CD14-positive monocyte (primary cell): ENCODE measurements at places on chromosomes 1 and 21. TPM values are rescaled to one million over a fixed set of nuclear protein-coding genes. Genes with fewer than 3 reads are reported as not detected.
A peak's percentile ranks its signal among the peaks of the same experiment; 100 is the strongest.

Gene PADI4
- polyA plus RNA-seq, result 160 TPM

DNA sequence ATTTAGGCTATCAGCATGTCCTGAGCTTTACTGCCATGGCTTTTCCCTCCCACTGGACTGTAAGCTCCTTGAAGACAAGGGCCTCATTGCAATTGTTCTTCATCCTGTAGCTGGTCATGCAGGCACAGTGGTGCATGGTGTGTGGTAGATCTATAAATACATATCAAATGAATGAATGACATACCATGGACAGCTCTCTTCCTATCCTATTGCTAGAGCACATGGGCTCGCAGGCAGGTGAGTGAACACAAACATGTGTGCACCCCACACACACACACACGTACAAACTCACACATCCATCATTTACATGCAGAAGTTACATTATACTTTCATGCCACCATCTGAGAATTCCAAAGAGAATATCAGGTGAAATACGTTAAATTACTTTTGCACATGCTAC is 172.9 kb upstream of the RUNX1 start:
- DNase-seq, result no peak

- no peak for DNase-seq
These were observed 34.9 kb downstream of the CENPF start for GRCh38 chr1:214637722-214638458.

GRCh38 chr21:40243685-40244084 is 376.4 kb downstream of the PCP4 start:
- no peak for DNase-seq

Gene APOBEC4
- not detected for polyA plus RNA-seq

Gene PTPN7
- 15.8 and 18.8 TPM in 2 replicates for polyA plus RNA-seq

DNA sequence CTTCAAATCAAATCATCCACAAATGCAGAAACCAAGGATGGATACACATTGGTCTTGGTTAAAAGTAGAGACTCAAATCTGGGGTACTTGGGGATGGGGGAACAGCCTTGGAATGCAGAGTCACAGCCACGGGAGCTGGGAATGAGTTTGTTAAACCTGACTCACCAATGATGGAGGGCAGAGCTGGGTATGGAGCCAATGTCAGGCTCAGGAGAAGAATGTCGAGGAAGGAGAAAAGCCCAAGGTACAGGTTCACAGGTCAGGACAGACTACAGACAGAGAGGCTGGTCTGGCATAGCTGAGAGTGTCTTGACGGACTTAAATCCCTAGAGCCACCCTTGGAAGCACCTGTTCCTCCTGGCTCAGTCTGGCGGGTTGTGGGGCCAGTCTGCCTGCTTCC is 237.6 kb downstream of the NTNG1 start:
- DNase-seq, result no peak

DNA sequence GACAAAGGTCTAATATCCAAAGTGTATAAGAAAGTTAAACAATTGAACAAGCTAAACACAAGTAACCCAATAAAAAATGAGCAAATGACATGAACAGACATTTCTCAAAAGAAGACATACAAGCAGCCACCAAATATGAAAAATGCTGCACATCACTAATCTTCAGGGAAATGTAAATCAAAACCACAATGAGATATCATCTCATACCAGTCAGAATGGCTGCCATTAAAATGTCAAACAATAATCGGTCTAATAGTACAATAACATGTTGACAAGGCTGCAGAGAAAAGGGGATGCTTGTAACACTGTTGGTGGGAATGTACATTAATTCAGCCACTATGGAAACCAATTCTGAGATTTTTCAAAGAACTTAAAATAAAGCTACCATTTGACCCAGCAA is 264.1 kb downstream of the AKT3 start:
- DNase-seq, result no peak

Gene DPYD
- 48.8 and 87.6 TPM in 2 replicates for polyA plus RNA-seq

DNA sequence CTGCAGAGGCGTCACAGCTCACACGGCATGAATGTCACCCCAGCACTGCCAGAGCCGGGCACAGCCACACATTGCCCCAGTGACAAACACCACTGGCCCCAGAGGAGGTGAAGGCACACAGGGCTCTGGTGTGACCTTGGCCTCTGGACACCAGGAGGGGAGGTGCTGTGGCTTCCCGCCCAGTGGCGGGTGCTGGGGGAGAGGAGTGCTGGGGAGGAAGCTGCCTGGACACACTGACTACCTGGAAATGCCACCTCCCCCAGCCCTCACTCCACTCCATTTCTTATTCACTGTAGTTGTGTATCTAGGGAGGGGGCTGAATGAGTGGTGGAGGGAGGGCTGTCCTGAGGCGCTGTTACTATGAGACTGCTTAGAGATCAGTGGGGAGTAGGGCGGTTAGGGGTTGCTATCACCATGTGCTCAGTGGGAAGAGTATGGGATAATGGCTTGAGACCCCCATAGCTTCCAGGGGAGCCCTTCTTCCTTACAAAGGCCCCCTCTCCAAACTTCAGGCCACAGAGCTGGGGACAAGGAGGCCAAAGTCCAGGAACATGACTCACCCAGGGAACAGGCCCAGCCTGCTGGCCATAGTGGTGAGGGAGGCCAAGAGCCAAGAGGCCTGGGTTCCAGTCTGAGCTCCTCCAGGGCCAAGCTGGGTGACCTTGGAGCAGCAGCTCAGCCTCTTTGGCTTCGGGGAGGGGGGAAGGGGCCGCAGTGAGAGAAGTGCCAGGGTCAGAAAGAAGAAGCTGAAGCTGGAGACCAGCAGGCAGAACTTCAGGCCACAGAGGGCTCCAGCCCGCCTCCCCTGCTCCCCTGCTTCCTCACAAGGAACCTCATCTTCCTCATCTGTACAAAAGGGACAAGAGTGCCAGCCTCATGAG is 40.1 kb downstream of the AHDC1 start:
- peak; percentile 50 for DNase-seq

DNA sequence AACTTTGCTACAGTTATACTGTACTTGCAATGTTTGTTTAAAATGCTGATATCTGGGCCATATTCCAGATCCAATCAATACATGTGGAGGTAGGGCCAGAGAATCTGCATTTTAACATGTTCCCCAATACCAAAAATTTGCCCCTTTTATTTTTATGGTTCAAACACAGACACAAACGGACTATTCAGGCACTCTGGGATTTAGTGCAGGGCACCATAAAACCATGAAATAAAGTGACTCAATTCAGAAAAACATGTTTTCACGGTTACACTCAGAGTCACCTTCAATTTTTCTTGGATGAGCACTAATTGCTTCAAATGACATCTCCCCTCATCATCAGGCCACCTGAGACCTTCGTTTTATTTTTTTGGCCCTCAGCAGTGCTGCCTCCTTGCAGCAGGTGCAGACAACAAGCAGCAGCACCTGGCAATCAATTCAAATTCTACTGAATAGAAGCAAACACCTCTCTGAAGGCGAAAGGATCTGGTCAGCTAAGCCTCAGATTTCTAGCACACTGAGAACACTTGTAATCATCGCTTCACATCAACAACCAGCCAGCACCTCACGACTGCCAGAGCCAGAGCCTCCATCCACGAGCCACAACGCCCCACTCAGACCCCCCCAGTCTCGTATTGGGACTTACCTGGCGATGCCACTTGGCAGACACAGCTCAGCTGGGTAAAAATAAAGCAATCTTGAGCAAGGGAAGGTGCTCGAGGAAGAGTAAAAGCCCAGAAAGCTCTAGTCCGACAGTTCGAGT is 1.1 kb downstream of the ERO1B start:
- no peak for DNase-seq

DNA sequence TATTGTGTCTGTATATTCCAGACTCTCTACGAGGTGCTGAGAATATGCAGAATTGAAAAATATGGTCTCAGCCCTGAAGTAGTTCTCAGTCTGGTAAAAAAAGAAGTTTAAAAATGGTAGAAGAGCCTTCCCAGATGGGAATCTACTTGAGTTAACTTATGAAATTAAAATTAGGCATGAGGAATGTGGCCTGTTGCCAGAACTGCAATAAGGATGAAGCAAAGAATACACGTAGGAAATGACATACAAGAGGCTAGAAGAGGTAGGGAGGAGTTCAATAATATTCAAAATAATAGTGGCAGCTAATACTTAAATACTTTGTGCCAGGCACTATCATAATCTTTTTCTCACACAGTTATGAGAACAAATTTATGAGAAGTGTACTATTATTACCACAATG is 6.3 kb downstream of the ASPM start:
- no peak for DNase-seq

DNA sequence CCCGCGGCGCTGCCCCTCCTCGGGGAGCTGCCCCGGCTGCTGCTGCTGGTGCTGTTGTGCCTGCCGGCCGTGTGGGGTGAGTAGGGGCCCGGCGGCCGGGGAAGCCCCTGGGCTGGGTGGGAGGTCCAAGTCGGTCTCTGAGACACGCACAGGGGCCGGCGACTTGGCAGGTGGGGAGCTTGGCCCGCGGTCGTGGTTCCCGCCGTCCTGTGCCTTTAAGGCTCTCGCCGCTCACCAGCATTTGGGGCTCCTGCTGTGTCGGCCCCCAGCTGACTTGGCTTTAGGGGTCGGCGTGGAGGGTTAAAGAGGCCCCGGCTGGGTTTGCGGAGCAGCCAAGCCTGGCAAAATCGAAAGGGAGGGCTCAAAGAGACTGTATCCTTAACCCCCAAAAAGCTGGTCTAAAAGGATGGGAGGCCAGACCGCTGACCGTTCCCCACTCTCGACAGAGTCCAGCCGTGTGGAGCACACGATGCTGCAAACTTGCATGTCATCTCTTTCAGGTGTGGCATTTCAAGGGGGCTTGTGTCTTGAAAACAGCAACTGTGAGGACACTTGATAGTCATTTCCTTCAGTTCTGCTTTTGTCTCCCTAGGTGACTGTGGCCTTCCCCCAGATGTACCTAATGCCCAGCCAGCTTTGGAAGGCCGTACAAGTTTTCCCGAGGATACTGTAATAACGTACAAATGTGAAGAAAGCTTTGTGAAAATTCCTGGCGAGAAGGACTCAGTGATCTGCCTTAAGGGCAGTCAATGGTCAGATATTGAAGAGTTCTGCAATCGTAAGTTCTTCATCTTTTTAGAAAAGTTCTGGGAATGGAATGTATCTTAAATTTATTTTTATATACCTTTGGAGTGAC is 540 bp downstream of the CD55 start:
- DNase-seq, result peak; percentile 62

- DNase-seq, result peak; percentile 69
These were observed 9.0 kb downstream of the IGSF9 start for GRCh38 chr1:159936273-159936904.

- DNase-seq, result no peak
These were observed 905 bp downstream of the LIX1L start for GRCh38 chr1:145956781-145957442.

DNA sequence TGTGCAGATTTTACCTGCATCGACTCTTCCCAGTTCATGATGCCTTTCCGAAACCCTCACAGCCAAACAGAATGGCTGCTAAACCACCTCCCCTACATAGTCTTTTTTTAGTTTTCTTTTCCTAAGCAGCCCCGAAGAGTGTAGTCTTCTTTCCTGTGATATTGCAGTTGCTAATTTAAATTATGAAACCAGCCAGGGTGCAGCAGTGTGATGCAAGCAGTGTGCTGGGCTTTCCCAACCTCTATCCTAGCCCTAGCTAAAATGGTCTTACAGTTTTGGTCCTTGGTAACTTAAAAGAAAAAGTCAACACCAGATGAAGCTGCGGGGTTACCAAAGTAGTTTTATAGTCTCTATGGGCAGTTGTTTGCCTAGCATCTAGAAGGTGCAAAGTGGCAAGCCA is 82.0 kb upstream of the GCLM start:
- DNase-seq, result peak; percentile 44

DNA sequence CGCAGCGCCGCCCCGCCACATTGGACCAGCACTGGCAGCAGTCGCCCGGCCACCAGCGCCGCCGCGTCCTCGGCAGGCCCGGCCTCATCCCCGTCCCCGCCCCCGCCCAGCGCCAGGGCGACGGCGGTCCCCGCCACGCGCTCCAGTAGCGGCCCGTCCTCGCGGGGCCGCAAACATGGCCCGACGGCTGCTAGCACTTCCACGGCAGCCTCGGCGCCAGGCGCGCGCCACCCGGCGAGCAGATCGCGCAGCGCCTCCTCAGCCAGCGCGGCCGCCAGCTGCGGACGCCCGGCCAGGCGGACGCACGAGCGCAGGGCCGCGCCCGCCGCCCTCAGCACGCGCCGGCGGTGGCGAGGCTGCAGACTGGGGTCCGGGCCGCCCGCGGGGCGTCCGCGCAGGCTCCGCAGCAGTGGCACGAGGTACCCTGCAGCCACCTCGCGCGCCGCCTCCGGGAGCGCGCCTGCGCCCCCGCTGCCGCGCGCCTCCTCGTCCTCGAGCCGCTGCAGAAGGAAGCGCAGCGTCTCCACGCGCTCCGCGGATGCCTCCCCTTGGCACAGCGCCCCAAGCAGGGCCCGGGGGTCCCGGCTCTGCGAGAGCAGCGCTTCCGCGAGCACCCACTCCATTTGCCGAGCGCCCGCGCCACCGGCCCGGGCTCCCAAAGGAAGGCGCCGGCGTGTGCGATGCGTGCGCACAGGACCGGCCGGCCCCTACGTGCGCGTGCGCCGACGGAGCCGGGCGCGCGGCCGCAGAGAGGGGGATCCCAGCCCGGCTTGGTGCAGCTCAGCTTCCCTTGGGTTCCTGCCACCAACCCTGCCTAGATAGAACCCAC is at the start of gene TARBP1:
Gene TARBP1 (minus strand): TSS at position 699 of the 829 bp plus-strand sequence. CDS start 76 bp downstream, at position 623.
- DNase-seq, result peak; percentile 69

GRCh38 chr1:207313131-207313530 is 8.3 kb upstream of the CD55 start:
- no peak for DNase-seq

Gene HEYL
- polyA plus RNA-seq, result 0.13 and 0.15 TPM in 2 replicates

DNA sequence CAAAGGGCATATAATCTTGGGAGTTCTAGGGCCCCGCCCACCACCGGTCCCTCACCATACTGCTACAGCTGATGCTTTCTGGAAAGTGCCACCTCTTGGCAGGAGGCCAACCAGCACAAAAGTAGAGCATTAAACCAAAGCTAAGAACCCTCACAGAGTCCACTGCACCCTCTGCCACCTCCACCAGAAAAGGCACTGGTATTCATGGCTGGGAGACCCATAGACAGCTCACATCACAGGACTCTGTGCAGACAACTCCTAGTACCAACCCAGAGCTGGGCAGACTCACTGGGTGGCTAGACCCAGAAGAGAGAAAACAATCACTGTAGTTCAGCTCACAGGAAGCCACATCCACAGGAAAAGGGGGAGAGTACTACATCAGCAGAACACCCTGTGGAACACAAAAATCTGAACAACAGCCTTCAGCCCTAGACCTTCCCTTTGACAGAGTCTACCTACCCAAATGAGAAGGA is 10.8 kb downstream of the THEM4 start:
- DNase-seq, result no peak

GRCh38 chr1:161200992-161201835 is 953 bp upstream of the NDUFS2 start:
- DNase-seq, result peak; percentile 69

- no peak for DNase-seq
These were observed 4.1 kb upstream of the TOE1 start for GRCh38 chr1:45335855-45336324.

- peak; percentile 64 for DNase-seq
These were observed 158.9 kb upstream of the COA6 start for GRCh38 chr1:234214129-234214910.

Gene GNAT2
- not detected for polyA plus RNA-seq

Gene CLCA4
- not detected for polyA plus RNA-seq

- DNase-seq, result no peak
These were observed 14.8 kb upstream of the CASQ2 start for GRCh38 chr1:115783311-115783710.

GRCh38 chr1:150809651-150810050 is 1.6 kb upstream of the CTSK start:
- no peak for DNase-seq
